ENCODE measurements at places on chromosomes 1 and 21.
A peak's percentile ranks its signal among the peaks of the same experiment; 100 is the strongest.

- no peak for DNase-seq
Measured at GRCh38 chr1:67193704-67194103, 27.4 kb downstream of the IL23R start.

DNA sequence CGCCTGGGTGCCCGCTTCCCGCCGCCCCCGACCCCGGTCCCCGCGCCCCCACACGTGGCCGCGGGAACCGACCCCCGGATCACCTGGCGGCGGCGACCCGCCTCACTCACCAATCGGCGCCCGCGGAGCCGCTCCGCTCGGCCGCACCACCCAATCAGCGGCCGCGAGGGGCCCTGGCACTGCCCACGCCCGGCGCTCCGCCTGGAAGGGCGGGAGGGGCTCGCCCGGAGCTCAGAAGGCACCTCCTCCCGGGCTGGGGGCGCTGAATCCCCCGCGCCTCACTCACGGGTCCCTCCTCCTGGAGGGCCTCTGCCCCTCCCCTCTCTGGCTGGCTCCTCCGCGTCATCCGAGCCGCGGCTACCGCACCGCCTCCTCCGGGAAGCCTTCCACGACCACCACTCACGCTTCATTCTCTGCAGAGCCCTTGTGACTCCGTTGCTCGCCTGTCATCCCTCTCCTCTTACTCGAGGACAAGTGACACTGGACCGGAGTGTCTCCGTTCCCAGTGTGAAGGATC is 374 bp downstream of the SH2D5 start:
- peak; percentile 32 for DNase-seq

GRCh38 chr21:34835526-34835925 is 166.7 kb downstream of the CLIC6 start:
- DNase-seq = no peak

DNA sequence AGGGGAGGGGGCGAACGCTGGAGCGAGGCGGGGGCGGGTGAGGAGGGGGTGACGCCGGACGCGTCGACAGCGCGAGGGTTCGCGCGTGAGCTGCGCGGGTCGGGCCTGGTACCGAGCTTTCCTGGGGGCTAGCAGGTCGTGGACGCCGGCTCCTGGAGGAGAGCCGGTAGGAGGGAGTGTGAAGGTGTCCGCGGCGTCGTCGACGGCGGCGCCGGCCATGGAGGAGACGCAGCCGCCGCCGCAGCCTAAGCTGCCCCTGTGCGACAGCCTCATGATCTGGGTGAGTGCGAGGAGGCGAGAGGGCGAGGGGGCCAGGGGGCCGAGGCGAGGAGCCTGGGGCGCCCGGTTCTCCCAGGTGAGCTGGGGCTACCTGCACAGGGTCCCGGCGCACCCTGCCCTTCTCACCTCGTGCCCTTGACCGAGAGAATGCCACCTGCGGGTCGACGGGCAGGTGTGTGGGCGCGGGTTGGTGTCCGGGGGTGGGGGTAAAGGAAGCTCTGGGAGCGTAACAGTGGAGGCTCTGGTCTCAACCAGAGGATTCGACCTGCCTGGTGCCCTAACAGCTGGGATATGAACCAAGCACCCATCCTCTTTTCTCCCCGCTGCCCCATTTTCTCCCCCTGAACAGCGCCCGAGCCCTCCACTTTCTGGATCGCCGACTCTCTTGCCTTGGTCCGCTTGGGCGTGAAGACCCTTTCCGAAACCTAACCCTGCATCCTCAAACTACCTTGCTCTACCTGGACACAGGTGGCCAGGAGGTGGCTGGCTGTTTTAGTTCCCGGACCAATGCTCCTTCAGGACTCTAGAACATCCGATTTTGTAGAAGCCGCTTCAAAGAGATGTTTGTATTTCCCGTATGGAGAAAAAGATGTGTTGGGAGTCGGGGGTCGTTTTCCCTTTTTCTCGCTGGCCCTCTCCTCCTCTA is at the start of gene HOOK1:
HOOK1 (plus strand) TSS at position 49 of the 925 bp plus-strand sequence; CDS start at position 218, 169 bp downstream.
- DNase-seq = peak; percentile 1

Measured in activated gamma-delta T cell treated with anti-CD3 and anti-CD28 coated beads, Interleukin-2, amount 50 U/mL, for 16 hours (primary cell).